LNCaP clone FGC (cell line): ENCODE measurements at places on chromosomes 16 and 17.

- DNase-seq = peak; percentile 18
Measured at GRCh38 chr17:18141210-18141803, 32.8 kb downstream of the MYO15A start.

DNA sequence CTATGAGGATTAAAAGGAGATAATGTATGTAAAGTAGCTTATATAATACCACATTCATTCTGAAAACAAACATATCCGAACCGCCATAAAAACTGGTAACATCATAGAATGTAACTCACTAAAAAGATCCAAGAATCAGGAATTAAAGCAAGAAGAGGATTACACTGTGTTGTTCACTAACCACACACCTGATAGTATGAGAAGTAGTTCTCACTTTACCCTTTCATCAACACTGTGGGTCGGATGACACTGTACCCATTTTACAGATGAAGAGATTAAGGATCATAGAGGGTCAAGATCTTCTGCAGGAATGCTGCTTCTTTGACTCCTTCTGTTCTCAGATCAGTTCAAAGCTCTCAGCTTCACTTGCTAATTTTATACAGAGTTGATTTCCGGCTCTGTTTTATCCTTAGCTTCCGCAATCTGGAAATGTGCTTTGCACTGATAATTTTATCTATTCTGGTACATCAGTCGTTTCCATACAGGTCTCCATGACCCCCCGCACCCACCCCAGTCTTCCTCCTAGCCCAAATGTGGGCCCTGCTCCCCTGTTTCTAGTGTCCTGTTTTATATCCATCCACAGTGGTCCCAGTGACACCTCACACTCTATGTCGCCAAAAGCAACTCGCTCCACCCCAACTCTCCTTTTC lies 288.6 kb upstream of the CCL2 start:
- no peak for DNase-seq

DNA sequence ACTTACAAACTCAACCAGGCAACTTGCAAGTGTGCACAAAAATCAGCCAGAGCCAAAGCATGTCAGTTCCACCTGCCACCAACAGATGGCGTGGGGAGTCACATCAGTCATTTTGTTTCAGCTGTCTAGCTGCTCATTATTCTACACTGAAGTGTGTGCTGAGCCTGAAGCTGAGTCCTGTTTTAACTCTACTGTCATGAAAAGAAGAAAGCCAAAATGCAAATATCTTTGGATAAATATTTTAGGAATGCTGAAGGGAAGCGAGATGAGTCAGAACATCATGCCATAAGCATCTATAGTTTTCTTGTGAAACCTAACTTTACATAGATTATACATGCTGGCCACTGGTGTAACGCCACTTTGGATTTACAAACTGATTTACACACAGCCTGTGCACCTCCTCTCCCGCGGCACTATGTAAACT lies 172.6 kb downstream of the CDK5R1 start:
- peak; percentile 52 for DNase-seq

DNA sequence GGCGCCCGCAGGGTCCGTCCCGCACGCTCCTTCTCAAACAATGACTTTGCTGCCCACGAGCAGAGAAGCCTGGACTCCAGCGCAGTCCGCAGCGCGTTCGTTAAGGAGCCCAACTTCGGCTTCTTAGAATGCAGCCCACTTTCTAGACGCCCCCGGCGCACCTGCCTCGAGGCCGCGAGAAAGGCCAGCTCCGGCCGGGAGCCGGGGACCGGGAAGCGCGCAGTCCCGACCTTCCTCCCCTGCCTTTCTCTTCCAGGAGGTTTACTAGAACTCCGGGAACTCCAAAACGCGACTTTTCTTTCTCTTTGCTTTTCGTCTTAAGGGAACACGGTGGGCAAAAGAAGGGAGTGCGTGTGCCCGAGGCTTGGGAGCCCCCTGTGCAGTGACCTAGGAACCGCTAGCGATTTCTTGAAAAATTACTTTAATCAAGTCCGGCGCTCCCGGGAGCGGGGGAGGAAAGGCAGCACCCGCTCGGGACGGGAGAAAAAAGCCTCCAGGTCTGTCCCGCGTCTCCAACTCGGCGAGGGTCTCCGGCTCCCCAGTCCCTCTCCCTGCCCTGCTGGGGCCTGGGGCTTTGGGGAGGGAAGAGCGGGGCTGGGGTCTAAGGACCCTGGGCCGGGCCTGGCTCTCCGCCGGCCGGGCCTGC lies 2.6 kb downstream of the HNF1B start:
- DNase-seq = no peak

DNA sequence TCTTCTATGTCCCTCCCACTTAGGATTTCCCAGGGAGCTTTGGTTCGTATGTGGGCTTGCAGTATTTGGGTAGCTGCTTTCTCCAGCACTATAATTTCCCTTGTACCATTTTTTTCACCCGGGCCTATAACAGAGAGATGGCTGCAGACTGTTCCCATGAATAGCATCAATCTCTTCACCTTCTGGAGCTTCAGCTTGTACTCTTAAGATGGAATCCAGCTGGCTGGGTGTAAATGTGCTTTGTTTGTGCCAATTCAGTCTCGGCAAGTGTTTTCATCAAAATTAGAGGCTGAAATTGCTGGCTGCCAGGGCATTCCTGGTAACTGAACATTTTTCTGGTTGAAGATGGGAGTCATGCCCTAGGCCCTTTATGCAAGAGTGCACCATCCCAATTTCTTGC lies 12.2 kb upstream of the CPD start:
- DNase-seq = no peak

DNA sequence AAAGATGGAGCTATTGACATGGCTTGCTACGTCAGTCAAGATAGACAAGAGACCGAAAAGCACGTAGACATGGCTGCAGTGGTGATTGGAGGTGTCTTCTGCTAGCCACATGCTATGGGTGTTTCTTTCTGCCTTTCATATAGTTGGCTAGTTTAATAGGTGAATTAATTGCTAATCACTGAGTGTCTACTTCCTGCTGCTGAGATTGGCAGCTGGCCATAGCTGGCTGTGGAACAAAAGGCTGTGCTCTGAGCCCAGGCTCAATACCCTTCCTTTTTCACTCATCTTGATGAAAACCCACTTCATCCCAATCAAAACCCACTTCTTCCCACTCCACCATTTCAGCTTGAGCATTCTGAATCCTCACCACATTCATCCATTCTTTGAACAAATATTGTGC lies 221.4 kb upstream of the MAF start:
- no peak for DNase-seq

DNA sequence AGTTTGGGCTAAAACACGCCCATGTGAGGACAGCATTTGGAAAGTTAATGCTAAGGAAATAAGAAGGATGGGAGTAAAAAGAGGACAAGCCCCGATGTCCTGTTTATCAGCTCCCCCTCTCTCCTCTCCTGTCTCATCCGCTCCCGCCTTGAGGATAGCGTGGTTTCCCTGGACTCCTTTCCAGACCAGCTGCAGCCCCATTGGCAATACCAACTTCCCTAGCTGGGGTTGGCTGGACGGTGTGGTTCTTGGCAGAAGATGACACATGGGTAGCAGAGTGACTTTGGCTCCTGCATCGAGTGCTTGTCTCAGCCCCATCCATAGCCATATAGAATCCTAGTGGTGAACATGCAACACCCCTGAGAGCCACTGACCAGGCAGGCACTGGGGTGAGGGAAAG lies 185.9 kb downstream of the CCDC182 start:
- no peak for DNase-seq
